ENCODE measurements at places on chromosomes 4 and X.

DNA sequence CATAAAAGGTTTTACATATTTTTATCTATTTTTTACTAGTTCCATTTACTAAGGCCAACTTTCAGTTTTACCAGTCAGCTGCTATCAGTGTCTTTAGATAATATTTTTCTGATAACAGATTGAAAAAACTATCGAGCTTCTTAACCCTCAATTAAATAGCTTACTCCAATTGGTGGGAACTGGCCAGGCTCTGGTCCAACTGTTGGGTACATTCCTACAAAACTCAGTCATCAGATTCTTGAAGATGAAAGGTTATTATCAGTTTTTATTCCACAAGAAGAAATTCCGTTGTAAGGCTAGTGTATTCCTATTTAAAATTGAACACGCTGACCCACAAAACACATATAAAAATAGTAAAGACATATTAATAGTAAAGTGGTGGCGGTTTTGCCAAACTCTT lies 346.2 kb downstream of the MAPK10 start:
- DNase-seq = no peak

DNA sequence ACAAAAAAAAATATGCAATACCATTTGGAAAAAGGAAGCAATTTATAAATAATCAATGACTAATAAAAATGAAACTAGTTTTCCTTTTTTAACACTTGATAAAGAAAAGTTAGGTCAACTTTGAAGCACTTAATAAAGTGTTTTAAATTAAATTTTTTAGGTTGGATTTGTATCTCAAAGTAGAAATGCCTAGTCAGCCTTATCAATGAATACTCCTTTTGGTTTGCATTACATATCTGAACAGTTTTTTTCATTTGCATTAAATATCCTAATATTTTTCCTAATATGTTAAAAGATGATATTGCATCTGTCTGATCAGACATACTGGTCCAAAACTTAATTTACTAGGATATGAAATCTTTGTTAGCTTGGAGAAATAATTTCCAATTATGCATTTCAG lies 155.8 kb upstream of the ZFP42 start:
- no peak for DNase-seq

- DNase-seq = no peak
These were observed 124.2 kb downstream of the ARHGAP6 start for GRCh38 chrX:11541510-11541909.

- DNase-seq = no peak
These were observed 133.5 kb downstream of the AASDH start for GRCh38 chr4:56253666-56254305.

GRCh38 chr4:6161921-6162464 lies 38.4 kb downstream of the JAKMIP1 start:
- DNase-seq = no peak

GRCh38 chrX:42954880-42955279 lies 176.9 kb upstream of the PPP1R2C start:
- no peak for DNase-seq

DNA sequence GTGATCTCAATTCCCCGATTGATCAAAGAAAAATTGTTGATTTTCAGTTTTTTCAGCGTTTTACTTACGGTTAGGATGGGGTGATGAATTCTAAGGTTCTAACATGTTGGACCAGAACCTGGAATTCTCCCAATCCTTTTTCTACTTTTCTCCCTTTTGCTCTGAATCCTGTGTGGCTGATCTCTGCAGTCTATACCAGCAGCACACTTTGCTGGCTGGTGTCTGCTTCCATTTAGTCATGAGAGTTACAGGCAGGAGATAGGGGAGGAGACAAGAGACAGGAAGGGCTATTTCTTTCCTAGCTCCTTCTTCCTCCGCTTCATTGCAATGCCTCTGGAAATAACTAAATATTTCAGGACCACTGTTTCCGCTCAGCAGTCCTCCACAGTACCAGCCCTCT lies 623.9 kb downstream of the CENPC start:
- no peak for DNase-seq

GRCh38 chr4:163681208-163681821 lies 186.8 kb downstream of the TMA16 start:
- no peak for DNase-seq

DNA sequence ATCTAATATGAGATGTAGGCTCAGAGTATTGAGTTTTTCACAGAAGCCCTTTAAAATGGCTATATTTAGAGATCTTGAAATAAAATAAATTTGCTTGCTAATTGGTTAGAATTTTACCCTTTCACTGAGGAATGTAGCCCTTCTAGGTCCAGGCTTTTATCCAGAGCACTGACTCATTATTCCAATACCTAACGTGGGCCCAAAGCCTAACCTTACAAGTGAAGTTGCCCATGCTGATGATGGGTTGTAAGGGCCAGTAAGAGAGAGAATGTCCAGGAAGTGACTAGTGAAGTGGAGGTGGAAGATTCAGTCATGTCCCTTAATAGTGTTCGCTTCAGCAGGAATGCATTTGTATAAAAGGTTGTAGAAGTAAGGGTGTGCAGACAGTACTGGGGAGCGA lies 155.9 kb downstream of the STIM2 start:
- no peak for DNase-seq

DNA sequence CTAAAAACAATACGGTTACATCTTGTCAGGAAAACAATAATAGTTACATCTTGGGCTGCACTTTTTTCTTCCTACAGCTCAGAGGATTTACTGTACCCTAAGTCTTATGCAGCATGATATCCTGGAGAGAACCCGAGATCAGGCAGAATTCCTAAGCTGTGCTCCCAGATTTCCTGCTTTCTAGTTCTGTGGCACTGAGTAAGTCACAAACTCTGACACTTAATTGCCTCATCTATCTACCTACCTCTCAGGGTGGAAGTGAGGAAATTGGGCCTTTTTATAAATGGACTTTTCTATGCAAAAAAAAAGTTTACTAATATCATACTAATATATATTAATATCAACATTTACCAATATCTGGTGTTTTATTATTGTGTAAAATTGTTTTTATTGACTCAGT lies 438.5 kb downstream of the INPP4B start:
- DNase-seq = no peak

DNA sequence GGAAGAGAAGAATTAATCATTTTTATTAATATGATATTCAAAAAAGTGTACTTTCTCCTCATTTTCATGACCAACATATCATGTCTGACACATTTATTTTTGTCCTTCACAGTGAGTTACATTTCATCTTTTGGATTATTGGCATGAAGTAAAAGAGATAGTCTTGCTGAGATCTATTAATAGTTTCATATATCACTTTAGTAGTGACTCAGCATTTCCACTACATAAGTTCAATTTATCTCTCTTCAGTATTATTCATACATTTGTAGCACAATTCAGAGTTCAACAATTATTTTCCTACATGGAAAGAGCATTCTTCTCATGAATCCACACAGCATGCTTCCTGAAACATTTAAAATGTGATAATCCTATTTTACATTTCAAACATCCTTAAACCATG lies 1461.1 kb downstream of the TECRL start:
- DNase-seq = no peak

- DNase-seq = no peak
These were observed 62.5 kb downstream of the NDNF start for GRCh38 chr4:121009578-121010478.

DNA sequence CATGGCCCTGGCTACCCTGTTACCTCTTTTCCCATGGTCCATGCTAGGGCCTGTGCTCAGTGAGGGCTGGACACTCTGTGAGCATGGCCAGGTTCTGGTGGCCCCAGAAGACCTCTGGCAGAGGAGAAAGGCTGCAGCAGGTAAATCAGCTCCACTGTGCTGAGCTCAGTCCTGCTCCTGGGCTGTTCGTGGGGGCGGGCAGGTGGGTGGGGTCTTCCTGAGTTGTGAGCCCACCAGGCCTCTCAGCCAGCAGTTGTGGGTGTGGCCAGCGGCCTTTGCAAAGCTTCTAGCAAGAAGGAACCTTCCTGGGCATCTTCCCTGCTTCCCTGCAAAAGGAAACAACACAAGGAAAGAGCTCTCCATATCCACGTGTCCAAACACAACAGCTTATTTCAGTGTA lies 85.3 kb upstream of the STX18 start:
- DNase-seq = no peak

DNA sequence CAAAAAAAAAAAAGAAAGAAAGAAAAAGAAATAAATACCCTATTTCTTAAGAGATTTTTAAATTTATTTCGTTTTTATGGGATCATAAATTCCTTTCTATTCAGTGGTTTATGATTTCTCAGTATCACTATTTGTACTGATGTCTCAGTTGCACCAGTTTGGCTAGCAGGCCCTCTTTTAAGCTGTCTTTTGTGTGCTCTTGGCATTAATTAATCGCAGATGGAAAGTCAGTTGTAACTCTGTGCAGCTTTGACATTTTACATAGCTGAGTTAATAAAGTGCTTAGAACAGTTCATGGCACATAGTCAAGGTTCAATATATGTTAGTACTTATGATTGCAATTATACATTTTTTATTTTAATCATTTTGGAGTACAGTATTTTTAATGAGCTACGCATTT lies 123.7 kb upstream of the NUDT6 start:
- DNase-seq = no peak

GRCh38 chr4:180798036-180798577 lies 1445.1 kb upstream of the TENM3 start:
- DNase-seq = no peak

GRCh38 chr4:83029688-83030087 lies 5.3 kb upstream of the COPS4 start:
- no peak for DNase-seq

DNA sequence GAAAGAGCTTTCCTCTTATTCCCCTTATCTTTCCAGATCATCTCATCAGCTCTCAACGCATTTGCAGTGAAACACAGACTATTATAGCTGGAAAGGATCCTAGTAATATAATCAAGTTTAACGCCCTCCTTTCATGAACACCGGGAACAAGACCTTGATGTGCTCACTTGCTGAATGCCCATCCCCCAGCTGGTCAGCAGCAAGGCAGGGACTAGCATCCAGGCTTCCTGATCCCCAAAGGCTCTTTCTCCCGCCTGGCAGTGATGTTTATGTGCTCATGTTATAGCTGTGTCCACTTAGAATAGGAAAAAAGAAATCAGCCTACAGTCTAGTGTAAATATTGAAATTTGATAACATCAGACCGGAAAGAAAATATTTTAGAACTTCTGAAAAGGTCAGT lies 24.6 kb downstream of the GPC4 start:
- DNase-seq = no peak

GRCh38 chr4:84894621-84895020 lies 71.9 kb downstream of the WDFY3 start:
- DNase-seq = no peak

GRCh38 chrX:54237014-54237413 lies 54.0 kb upstream of the FAM120C start:
- DNase-seq = no peak

DNA sequence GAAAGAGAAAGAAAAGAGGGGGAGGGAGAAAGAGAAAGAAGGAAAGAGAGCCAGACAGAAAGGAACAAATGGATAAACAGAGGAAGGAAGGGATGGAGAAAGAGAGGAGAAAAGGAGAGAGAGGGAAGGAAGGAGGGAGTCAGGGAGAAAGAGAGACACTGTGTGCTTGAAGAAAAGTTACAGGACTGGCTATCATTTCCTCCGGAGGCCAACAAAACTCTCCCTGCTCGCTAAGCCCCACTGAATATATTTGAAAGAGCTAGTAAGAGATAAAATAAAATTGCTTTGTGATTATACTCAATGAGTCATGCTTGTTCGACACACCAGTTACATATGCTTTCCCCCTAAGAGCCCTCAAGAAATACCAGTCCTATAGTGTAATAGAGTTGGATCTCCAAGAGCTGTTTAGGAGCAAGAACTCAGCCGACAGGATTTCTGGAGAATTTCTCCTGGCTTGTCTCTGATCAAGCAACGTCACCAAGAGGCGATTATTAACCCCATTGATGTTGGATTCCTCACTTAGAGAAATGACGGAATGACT lies 102.2 kb downstream of the MXRA5 start:
- peak; percentile 63 for DNase-seq

DNA sequence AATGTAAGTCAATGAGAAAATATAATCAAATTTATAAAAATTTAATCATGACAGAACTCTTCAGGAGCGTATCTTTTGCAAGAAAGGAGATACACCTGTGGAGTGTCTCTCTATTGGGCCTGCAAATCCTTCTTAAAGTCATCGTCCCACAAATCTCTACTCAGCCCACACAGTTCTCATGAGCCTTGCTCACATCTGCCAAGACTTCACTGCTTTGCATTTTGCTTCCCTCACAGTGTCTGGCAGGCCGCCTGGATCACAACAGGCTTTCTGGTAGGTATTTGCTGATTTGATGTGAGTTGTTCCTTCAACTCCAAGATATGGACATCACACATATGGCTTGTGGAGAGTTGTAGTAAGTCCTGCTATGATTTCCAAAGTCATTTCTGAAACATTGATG lies 183.1 kb upstream of the ARX start:
- DNase-seq = peak; percentile 43

DNA sequence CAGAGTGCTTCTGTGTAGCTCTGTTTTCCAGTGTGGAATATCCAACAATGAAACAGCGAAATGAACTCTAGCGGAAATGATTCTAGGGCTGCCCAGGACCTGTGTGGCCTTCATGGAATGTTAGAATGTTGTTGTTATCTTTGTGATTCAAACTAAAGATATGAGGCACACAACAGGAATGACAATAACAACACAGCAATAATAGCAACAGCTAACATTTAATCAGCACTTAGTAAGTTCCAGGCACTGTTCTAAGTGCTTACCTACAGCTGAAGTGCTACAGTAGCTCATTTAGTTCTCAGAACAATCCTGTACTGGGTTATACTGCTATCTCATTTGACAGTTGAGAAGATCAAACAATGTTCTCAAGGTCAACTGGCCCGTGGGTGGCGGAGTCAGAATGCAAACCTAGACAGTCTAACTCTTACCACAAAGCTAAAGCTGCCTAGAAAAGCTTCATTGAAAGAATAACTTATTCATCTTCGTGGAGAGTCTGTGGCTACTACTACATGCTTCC lies 63.7 kb downstream of the MAML3 start:
- no peak for DNase-seq

DNA sequence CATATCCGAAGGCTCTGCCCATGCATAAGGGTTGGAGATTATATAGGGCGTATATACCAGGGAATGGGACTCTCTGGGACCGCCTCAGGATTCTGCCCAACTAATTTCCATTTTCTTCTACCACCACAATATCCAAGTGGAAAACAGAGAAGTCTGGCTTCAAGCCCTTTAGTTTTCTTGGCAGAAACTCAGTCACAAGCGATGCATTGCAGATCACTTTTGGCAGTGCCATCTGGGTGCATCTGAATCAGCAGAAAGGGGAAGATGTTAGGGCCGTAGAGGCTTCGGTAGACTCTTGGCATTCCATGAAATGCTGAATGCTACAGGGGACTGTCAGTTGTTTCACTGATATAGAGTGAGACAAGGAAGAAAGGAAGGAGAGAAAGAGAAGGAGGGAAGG lies 94.1 kb upstream of the FAM9B start:
- DNase-seq = no peak

DNA sequence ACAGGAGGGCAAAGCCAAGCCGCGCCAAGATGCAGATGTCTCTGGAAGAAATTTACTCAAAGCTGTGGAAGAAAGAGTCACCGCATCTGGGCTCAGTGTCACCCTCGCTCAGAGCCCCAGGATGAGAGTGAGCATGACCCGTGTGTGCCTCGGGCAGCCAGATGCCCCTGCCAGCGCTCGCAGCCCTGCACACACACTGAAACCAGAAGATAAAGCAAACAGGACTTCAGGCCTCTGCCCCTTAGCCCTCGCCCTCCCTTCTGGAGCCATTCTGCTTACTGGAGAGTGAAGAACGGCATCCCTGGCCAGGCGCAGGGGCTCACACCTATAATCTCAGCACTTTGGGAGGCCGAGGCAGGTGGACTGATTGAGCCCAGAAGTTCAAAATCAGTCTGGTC lies 103.0 kb downstream of the IRF2 start:
- DNase-seq = no peak

- no peak for DNase-seq
These were observed 27.8 kb downstream of the ELF4 start for GRCh38 chrX:130082244-130083106.

GRCh38 chr4:89172865-89173264 lies 61.5 kb downstream of the TIGD2 start:
- DNase-seq = no peak

Data from skeletal muscle cell (primary cell).